ENCODE measurements at places on chromosomes 12 and 14. TPM values are rescaled to one million over a fixed set of nuclear protein-coding genes. Genes with fewer than 3 reads are reported as not detected.

Gene FAM222A
- total RNA-seq: 0.81 TPM

Gene GLIPR1L1
- total RNA-seq: not detected

Gene TMCC3
- total RNA-seq: 0.81 TPM

Gene SYNDIG1L
- total RNA-seq: not detected

Gene CCDC197
- total RNA-seq: not detected

Gene ARMH4
- total RNA-seq: 1.1 TPM

Gene MEG3
- 22.4 TPM for total RNA-seq

Gene GPHB5
- not detected for total RNA-seq

Gene OR4E2
- under 0.01 TPM for total RNA-seq

DNA sequence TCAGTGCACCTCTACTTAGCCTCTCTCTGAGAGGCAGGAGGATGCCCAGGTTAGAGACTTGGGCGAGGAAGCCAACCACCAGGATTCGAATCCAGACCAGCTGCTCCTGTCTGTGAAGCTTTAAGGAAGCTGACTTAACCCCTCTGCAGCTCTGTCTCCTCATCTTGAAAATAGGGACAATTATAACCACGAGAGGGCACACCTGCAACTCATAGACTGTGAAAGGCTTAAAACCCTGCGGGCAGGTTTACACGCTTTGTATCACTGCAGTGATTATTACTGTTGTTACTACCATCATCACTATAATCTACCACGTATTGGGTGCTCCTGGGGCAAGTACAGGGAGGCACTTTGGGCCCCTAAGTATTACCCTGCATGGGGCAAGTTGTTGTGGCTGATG, 379.8 kb downstream of the VRK1 start:
- DNase-seq: peak; percentile 23

DNA sequence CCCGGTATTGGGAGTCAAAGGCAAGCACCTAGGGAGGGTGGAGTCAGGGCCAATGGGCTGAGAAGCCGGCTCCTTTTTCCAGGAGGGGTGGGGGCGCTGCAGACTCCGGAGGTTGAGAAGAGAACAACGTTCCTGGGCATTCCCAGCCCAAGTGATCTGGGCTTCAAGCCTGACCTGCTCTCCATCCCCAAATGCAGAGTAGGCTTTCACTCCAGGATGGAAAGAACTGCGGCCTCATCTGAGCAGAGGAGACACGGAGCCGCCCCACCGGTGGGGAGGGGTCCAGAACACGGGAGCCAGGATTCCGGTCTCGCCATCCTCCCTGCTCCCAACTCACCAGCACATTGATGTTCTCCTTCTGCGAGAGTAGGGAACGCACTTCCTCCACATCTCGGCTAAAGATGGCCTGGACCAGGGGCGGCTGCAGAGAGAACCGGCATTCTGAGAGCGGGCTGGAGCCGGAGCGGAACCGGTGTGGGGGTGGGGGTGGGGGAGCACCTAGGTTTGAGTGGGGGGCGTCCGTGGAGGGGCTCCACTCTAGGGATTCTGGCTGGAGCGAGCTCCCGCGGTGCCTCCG, 605 bp downstream of the ANKRD52 start:
- peak; percentile 17 for DNase-seq

GRCh38 chr14:38207736-38208617, at the start of gene SSTR1:
Gene SSTR1, plus strand, starts transcription at chr14:38207904. Its CDS starts 1,486 bp downstream, at chr14:38209390.
- peak; percentile 14 for DNase-seq

DNA sequence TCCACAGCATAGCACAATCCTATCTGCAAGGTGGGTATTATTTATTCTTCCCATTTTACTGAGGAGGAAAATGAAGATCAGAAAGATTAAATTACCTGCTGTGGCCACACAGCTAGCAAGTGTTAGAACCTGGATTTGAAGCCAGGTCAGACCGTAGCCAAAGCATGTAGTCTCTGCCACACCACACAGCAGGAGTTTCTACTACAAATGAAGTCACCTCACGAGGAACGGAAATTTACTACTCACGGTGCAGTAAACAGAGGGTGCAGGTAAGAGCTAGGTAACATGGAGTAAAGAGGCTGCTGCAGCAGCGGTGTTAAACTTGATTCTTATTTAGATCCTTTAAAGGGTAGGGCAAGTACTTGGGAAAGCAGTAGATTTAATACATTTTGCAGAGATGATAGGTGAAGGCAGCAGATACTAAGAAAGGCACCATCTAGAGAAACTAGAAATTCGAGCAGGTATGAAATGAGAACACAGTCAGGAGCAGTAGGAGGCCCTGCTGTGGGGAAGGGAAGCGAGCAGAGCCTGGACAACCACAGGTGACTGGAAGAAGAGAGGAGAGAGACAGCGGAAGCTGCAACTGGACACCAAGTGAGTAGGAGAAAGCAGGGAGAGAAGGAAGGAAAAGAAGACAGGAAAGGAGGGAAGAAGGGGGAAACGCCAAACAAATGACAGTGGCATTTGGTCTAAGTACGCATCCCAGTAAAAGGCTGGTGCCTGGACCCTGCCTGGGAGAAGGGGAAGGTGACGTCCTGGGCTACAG, 21.5 kb downstream of the SPTB start:
- DNase-seq: no peak

- DNase-seq: peak; percentile 53
Measured at GRCh38 chr14:75307700-75308379, 29.2 kb downstream of the FOS start.

- DNase-seq: no peak
Measured at GRCh38 chr12:128928361-128928760, 75.1 kb downstream of the GLT1D1 start.

DNA sequence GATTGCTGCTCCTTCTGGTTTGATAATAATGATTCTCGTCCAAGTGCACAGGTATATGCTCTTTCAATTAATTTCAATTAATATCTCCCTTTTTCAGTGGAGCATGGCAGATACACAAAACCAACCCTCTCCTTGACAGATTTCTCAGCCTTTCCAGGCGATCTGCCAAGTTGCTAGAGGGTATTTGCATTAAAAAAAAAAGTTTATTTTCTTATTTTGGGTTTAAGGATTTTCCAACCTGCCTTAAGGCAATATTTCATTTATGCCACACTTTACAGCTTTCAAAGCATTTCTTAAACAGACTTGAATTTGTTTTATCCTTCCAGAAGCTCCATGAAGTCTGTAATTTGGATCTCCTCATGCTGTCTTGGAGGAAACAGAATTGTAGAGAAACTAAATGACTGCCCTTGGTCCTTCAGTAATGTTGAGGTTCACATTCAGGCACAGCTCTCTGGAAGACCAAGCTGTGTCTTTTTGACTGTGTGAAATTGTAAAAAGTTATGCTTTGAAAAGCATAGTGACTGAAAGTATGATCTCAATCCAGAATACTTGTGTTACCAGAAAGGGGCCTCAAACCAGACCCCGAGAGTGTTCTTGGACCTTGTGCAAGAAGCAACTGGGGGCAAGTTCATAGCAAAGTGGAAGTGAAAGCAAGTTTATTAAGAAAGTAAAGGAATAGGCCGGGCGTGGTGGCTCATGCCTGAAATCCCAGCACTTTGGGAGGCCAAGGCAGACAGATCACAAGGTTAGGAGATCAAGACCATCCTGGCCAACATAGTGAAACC, 2.3 kb downstream of the DGLUCY start:
- DNase-seq: no peak

DNA sequence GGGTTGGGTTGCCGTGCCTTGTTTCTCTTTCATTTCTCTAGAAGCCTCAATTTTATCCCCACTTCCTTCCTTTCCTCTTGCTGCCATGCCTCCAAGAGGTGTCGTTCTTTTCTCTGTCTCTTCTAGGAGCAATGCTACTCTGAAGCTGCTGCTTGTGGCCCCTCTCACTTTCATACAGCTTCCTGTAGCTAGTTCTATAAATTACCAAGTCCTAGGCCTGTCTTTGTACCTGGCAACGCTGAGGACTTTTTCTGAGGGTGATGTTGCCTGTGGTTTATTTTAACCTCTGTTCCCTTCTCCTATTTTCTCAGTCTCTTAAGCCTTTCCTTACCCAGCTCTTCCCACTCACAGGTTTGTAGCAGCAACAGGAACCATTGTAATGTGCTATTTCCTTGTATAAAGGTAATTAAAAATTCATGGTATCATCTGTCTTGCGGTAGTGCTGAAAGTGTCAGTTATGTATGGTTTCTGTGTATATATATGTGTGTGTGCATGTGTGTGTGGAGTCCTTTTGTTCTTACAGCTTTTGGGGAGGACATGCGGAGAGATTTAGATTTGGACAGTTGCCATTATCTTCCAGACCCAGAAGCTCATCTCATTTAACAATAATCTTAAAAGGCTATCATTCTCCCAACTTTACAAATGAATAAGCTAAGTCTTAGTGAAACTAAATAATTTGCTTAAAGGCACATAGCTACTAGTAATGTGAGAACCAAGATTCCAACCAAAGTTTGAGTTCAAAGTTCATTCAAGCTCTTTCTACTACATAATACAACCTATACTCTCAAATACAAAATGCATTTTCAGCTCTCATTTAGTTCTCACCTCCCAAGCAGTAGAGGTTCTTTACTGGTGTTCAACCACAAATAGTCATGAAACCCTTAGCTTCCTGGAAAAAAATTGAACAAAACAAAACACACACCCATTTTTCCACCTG, 43.8 kb downstream of the DDHD1 start:
- peak; percentile 70 for DNase-seq

- no peak for DNase-seq
Measured at GRCh38 chr14:102872020-102872419, 50.4 kb upstream of the AMN start.

DNA sequence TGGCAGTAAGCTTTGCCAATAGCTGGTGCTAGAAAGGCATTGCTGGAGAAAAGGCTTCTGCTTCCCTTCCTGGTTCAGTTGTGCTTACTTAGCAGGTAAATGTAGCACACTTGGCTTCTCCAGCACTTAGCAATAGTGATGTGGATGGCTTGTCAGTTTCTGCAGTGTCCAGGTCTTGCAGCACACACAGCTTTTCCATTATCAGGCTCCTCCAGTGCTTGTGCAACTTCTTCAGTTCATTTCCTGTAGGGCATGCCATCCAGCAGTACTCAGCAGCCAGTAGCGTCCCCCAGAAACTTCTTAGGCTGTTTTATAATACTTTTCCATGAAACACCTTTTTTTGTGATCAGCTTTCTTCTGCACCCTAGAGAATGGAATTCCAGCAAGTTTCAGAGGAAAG, 154.6 kb downstream of the SLC6A15 start:
- no peak for DNase-seq

GRCh38 chr14:25622763-25623162, 572.8 kb upstream of the STXBP6 start:
- no peak for DNase-seq

DNA sequence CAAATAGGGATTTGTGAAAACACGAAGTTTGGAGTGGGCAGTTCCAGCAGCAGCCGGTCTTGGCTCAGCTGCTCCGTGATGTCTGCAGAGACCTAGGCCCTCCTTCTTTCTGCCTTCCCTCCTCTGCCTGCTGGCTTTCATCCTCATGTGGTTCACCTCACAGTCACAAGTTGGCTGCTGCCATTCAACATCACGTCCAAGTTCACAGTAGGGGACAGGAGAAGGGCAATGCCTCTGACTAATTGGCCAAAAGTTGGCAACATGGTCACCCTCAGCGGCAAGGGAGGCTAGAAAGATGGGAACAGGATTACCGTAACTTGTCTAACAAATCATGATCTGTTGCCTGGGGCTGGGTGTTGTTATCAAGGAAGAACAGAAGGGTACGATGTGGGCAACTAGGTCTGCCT, 7.8 kb upstream of the CACNA2D4 start:
- no peak for DNase-seq

GRCh38 chr14:93036652-93037345, 78.9 kb downstream of the ITPK1 start:
- DNase-seq: no peak

GRCh38 chr14:68814238-68814538, 21.3 kb upstream of the ZFP36L1 start:
- DNase-seq: no peak

- DNase-seq: no peak
Measured at GRCh38 chr12:127485528-127485927, 781.4 kb upstream of the TMEM132C start.

DNA sequence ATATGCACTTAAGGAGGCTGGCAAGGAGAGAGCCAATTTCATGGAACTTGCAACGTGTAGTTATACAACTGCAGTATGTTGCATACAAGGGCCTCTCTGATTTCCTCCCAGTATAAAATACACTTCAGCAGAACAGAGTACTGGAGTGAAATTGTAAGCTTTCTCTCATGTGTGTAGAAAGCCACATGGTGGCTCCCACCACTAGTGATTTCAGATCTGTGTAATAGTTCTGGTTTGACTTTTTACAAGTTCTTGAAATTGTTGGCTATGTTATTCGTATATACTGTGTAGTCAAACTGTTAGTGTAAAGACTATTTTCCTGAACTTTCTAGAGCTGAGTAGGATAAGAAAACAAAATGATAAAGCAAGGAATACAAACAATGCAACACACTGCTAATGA, 16.4 kb upstream of the LMO3 start:
- DNase-seq: no peak

GRCh38 chr14:103561381-103562178, 877 bp downstream of the BAG5 start:
- DNase-seq: peak; percentile 63

- DNase-seq: no peak
Measured at GRCh38 chr12:116434155-116435011, 124.8 kb upstream of the MAP1LC3B2 start.

- no peak for DNase-seq
Measured at GRCh38 chr14:104550861-104551728, 28.5 kb upstream of the C14orf180 start.

DNA sequence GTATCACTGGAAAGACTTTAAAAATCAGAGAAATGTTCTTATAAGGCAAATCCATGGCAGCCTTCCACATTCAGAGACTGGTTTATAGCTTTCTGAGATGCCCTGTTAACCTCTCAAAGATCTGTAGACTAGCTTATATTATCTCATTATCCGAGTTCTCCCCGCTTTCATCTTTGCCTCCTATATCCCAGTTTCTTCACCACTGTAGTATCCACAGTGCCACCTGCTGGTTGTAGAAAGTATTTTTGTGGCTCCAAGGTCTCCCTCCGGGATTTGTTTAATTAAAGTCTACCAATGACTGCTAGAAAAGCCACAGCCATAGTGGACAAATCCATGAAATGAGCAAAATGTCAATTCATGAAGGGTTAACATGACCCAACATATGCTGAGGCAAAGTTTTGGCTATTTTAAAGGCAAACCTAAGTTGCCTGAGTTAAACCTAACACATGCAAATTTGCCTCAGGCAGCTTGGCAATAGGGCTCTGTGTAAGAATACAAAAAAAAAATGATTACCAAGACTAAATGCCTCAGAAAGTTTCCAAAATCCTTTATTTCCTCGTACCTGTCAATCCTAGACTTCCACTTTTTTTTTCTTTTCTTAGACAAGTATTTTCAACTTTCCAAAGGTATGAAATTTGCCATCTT, 218.8 kb upstream of the BMP4 start:
- peak; percentile 44 for DNase-seq

DNA sequence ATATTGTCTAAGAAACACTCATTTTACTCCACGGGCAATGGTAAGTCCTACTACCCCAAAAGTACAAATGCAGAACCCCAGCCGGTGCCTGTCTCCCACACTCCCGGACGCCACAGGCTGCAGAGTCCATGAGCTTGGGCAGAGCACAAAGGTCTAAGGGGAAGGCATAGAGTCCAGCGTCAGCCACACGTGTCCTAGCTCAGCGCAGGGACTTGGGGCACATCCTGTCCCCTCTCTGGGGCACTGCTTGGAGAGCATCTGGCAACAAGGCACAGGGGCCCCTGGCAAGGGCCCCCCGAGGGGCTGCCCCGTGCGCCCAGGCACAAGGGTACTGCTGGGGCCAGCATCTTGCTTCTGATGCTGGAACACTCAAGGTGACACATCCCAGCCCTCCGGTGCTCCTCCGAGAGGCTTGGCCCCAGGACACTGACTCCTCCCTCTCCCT, 58.4 kb downstream of the BCL11B start:
- DNase-seq: no peak
